ENCODE measurements at places on chromosomes 3 and 15.

- DNase-seq = no peak
Measured at GRCh38 chr15:58049520-58050227, 15.8 kb downstream of the ALDH1A2 start.

DNA sequence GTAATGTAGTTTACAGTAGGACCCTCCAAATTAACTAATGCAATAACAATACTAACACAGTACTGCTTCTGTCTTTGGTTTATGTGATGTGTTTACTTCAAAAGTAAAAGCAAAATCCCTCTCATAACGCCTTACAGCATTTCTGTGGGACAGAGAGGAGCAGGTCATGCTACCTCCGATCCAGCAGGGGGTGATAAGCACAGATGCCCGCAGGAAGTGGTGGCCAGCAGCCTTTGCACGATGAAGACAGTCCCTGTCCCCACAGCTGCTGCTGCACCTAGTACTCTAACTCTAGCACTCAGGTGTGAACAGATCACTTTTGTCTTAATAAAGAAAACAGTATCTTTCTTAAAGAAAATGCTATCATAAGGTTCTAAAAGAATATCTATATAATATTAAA is 38.3 kb downstream of the ANO10 start:
- DNase-seq = peak; percentile 5

GRCh38 chr3:84755860-84756259 is 202.9 kb upstream of the CADM2 start:
- no peak for DNase-seq

DNA sequence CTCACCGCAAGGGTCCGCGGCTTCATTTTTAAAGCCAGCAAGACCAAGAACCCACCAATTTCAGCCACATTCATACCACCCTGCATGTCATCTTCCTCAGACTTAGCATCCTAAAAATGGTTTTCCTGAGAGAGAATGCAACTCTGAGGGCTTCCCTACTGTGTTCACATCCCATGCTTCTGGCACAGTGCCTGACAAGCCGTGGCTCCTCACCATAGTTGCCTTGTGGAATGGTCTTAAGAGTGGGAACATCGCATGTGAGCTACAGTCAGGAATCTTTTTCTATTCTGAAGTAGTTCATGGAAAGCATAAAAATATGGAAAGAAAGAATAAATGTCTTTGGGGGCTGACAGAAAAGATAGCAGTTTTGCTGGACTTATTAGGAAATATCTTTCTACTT is 120.3 kb downstream of the RAP2B start:
- DNase-seq = no peak

DNA sequence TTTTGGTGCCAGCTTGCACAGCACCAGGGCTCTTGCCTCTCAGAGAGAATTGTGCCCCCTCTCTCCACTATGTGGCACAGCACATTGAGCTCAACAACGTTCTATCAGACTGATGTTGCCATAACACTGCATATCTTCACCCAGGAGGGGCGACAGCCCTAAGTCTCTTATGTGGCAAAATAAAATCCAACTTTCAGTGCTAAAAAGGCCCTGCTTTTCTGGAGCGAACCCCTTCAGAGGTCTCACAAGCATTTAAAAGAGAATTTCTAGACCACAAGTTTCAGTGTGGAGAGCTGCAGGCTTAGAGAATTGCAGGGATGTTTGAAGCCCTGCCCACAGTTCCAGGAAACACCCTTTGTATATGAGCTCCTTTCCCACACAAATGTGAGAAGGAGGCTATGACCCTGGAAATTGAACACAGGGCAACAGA is 85.5 kb downstream of the LIPC start:
- peak; percentile 15 for DNase-seq

- peak; percentile 24 for DNase-seq
Measured at GRCh38 chr3:197746209-197746608, 3.5 kb upstream of the FYTTD1 start.

GRCh38 chr15:100693451-100693850 is 91.1 kb downstream of the ASB7 start:
- no peak for DNase-seq

- DNase-seq = no peak
Measured at GRCh38 chr3:132209855-132210254, 107.4 kb upstream of the ACP3 start.

GRCh38 chr3:142315083-142315482 is 89.7 kb upstream of the GK5 start:
- no peak for DNase-seq

DNA sequence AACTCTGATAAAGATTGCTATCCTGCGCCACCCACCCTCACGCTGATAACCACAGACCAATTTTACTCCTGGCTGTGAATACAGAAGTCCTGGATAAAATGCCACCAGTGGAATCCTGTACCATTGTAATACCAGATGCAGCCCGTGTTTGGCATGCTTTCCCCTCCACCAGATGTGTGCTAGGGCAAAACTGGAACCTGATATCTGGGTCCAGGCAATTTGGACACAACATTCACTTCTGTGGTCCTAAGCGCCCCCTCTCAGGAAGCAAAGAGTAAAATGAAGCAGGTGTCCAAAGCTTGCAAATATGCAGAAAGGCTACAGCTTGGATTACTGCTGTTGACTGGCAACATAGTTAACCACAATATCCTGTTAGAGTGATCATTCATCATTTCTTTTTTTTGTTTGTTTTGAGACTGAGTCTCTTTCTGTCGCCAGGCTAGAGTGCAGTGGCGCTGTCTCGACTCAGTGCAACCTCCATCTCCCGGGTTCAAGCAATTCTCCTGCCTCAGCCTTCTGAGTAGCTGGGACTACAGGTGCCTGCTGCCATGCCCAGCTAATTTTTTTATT is 32.8 kb downstream of the LOXL1 start:
- peak; percentile 40 for DNase-seq

DNA sequence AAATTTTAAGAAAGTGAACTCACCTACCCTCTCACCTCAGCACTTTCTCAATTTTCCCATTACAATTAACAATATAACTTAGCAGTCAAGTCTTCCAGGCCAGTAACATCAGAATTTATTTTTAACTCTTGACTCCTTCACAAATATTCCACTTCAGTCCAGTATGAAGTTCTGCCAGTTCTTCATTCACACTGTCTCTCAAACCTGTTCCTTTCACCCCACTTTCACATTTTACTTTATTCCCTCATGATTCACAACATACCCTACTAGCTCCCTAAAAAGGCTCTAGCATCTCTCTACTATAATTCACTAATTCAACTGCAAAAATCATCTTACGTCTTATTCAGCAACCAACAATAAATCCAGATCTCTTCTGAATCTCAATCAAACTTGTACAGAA is 3.8 kb downstream of the GSK3B start:
- no peak for DNase-seq

GRCh38 chr15:49860101-49860500 is 239.3 kb downstream of the DTWD1 start:
- no peak for DNase-seq

- no peak for DNase-seq
Measured at GRCh38 chr3:130907966-130908365, 14.1 kb downstream of the ATP2C1 start.

DNA sequence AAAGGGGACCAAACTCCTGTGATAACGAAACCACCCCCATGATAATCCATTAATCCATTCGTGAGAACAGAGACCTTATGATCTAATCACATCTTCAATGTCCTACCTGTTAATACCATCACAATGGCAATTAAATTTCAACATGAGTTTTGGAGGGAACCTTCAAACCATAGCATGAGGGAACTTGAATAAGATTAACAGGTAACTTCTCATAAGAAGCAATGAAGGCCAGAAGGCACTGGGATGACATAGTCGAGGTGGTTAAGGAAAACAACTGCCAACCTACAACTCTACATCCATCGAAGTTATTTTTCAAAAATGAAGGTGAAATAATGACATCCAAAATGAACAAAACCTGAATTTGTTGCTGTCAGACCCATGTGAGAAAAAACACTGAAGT is 478.9 kb downstream of the EDEM1 start:
- no peak for DNase-seq

- no peak for DNase-seq
Measured at GRCh38 chr3:31370380-31370666, 162.4 kb upstream of the STT3B start.

GRCh38 chr3:108201258-108201657 is 21.0 kb downstream of the IFT57 start:
- DNase-seq = no peak

DNA sequence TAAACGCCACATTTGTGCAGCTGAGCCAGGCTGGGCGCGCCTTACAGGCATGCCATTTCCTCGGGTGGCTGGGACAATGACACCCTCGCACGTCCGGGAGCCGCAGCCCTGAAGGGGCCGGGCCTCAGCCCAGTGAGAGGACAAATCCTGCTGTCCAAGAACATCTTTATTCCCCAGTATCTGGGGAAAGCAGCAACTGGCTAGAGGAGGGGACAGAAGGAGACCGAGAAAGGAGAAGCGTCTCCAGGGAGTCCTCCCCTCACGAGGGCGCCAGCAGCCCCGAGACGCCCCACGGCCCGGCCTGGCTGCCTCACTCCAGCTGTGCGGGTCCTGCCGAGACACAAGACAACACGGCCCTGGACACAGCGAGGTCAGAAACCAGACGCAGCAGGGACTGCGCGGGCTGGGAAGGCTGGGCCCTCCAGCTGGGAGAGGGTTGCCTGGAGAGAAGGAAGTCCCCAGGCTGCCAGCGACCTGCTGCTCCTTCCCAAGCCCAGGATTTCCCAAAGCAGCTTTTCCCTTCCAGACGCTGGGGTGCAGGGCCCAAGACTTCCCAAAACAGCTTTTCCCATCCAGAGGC is 130.2 kb downstream of the CHSY1 start:
- DNase-seq = peak; percentile 81

DNA sequence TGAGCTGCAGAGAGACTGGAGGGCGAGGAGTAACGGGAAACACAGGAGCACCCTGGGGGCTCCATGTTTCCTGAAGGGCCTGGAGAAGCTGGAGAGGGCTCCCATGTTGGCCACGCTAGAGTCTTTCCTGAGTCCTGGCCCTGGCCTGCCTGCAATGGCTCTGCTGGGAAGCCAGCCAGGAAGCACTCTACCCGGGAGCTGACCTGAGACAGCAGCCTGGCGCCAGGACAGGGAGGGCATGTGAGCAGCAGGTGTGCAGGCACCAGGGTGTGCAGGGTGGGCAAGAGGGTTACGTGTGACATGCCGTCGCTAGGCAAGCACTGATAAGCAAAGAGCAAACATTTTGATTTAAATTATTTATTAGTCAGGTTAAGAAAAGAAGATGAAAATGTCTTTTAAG is 301.4 kb downstream of the OCA2 start:
- DNase-seq = no peak

DNA sequence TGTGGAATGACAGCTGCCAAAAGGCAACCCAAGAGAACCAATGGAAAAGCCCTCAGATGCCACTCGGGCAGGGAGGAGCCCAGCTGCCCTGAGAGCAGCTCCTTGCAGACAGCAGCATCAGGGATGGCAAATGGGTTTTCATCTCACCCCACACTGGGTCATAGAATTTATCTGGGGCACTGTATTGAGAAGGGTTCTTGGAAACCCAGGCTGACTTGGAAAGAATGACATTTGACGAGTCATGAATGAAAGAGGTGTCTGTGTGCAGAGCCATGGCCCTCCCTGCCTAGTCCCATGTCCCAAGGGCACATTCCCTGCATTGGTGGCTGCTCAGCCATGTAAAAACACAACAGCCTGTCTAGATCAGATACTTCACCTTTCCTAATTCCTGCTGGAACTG is 157.9 kb upstream of the BHLHE40 start:
- DNase-seq = no peak

DNA sequence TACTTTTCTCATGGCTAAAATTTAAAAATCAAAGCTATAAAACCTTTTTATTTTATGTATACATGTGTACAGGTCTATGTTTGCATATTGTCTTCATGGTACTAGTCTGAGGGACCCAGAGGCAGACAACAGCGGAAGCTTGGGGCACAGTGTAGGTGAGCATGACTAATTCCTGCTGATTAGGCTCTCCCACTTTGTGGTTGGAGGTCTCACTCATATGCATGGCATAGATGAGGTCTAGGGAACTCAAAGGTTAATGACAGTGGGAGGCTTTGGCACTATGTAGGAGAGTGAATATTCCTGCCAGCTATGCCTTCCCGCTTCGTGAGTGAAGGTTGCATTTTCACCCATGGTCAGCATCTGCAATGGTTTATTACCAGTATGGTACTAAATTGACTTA is 47.5 kb upstream of the AADACL2 start:
- no peak for DNase-seq

DNA sequence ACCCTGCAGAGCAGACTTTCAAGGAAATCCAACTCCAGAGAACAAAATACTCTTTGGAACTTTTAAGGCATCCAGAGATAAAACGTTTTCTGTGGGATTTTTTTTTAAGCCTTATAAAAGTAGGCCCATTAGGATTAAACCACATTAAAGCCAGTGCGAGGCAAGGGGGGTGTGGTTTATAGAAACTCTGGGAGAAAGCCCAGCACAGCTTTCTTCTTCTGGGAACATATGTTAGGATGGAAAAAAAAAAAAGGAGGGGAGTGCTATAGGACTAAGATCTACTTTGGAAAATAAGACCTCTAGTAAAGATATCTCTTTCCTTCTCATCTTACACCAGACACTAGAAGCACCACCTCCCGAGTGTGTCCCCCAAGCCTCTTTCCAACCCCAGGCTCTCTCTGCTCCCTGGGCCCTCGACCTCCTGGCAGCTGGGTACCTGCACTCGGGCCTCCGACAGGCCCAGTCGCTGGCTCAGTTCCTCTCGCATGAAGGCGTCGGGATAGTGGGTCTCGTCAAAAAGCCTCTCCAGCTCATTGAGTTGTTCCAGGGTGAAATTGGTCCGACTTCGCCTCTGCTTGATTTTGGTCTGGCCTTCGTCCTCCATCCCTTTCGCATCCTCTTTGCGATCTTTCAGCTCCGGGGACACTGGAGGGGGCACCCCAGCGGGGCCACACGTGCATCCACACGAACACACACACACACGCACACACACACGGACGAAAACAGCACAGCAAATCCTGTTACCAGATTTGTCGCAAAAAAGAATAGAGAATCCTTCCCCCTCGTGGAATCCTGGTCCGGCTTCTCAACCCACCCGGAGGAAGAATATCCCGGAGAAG is 3.8 kb downstream of the SHOX2 start:
- DNase-seq = no peak

GRCh38 chr15:97023488-97023844 is 693.0 kb downstream of the NR2F2 start:
- DNase-seq = no peak

DNA sequence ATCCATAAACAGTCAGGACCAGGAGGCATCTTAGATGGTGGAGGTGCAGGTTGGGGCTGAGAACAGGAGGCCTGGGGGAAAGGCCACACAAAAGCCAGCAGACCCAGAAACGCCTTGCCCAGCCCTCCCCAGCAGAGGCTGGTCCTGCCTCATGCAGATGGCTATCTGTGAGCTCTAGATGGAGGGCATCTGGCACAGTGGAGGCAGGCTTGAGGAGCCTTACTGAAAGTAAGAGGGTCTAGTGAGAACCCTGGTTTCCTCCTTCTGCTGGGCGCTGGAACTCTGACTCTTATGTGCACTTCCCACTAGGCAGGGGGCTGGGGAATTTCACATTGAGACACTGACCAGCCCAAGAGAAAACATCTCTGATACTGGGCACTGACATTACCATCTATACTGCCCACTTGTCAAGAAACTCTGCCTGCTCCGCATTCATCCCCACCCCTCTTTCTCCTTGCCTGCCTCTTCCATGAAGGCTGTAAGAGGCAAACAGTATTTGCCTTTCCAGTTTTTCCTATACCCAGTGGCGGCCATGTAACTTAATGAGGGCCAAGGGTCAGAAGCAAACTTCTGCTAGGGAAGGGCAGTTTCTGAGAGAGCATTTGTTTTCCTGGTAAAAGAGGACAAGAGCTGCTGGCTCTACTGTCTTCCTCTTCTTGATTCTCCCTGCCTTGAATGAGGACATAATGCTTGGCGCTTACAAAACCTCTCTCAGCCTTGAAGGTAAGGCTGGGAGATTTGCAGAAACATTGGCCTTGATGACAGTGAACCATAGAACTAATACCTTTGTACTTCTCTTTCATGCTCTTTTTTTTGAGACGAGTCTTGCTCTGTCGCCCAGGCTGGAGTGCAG is 4.4 kb upstream of the SCN5A start:
- DNase-seq = no peak

Data from hematopoietic multipotent progenitor cell treated with erythropoietin and hydrocortisone succinate and interleukin-3 and kit ligand, for 6 days (in vitro differentiated cells).